ENCODE measurements at places on chromosomes 5 and 9. TPM values are rescaled to one million over a fixed set of nuclear protein-coding genes. Genes with fewer than 3 reads are reported as not detected.

Gene SIMC1
- polyA plus RNA-seq = 12.3 TPM

GRCh38 chr9:89634995-89635742, 30.4 kb downstream of the GADD45G start:
- H3K36me3 ChIP-seq = no peaks in the 10 kb centered on the region
- no peak overlapping the region for H3K27ac ChIP-seq
- H3K27me3 ChIP-seq = peaks cover 2% of the 10 kb centered on the region
- DNase-seq = no peak
- H3K4me1 ChIP-seq = no peaks in the 10 kb centered on the region

Gene SNAPC4
- 6.9 TPM for polyA plus RNA-seq

DNA sequence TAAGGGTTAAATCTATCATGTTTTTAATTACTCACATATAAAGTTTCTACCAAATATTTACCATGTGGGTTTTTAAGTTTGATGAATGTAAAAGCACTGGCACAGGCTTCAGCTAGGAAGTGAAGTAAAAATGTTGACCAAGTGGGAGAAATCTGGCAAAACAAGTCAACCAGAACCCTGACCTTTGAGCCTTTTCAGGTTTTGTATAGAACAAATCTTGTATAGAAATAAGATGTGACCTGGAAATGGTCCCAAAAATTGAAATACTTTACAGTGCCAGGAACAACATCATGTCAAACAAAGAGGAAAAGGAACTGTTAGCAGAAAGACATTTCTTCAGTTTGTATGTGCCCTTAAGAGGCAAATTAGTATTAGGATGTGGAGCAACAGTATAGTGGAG, 137.6 kb downstream of the CCDC192 start:
- no peaks in the 10 kb centered on the region for H3K36me3 ChIP-seq
- DNase-seq = no peak
- H3K4me3 ChIP-seq = no peak overlapping the region
- H3K27me3 ChIP-seq = no peaks in the 10 kb centered on the region
- peaks cover 4% of the 10 kb centered on the region for H3K4me1 ChIP-seq

Gene TXNDC8
- polyA plus RNA-seq = not detected

Gene SLF1
- polyA plus RNA-seq = 4.8 TPM

Gene SNCB
- polyA plus RNA-seq = 8.9 TPM

- H3K36me3 ChIP-seq = no peaks in the 10 kb centered on the region
- H3K27ac ChIP-seq = no peak overlapping the region
- DNase-seq = no peak
- H3K27me3 ChIP-seq = no peaks in the 10 kb centered on the region
- H3K4me1 ChIP-seq = no peaks in the 10 kb centered on the region
- no peak overlapping the region for H3K4me3 ChIP-seq
Observed at GRCh38 chr5:13735691-13736090, 208.8 kb downstream of the DNAH5 start.

- no peaks in the 10 kb centered on the region for H3K36me3 ChIP-seq
- H3K27me3 ChIP-seq = no peaks in the 10 kb centered on the region
- no peak for DNase-seq
- H3K4me3 ChIP-seq = no peak overlapping the region
- no peaks in the 10 kb centered on the region for H3K4me1 ChIP-seq
- H3K27ac ChIP-seq = no peak overlapping the region
Observed at GRCh38 chr9:86557063-86557766, 203.0 kb upstream of the TUT7 start.

DNA sequence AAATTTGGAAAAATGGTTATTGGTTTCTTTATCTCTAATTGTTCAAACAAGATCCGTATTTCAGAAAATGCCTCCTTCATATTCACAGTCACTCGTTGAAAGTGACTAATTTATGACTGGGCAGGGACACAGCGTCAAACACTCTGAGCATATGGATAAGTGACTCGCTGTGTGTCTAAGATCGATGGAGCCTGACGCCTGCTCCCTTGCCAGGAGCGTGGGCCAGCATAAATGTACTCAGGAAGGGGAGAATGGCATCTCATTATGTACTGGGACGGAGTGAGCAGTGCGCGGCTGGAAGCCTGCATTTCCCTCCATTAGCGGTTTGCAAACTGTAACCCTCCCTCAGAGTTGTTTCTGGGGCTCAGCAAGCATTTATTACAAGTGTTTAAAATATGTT, 79.8 kb upstream of the CAST start:
- H3K27ac ChIP-seq = no peak overlapping the region
- no peak overlapping the region for H3K4me3 ChIP-seq
- no peaks in the 10 kb centered on the region for H3K4me1 ChIP-seq
- no peak for DNase-seq
- no peaks in the 10 kb centered on the region for H3K27me3 ChIP-seq

GRCh38 chr9:130359819-130360218, 84.9 kb upstream of the ASS1 start:
- no peak for DNase-seq
- no peaks in the 10 kb centered on the region for H3K27me3 ChIP-seq
- no peaks in the 10 kb centered on the region for H3K36me3 ChIP-seq
- no peak overlapping the region for H3K27ac ChIP-seq

Measured in H1 (cell line).